ENCODE measurements at places on chromosomes 4 and X.

DNA sequence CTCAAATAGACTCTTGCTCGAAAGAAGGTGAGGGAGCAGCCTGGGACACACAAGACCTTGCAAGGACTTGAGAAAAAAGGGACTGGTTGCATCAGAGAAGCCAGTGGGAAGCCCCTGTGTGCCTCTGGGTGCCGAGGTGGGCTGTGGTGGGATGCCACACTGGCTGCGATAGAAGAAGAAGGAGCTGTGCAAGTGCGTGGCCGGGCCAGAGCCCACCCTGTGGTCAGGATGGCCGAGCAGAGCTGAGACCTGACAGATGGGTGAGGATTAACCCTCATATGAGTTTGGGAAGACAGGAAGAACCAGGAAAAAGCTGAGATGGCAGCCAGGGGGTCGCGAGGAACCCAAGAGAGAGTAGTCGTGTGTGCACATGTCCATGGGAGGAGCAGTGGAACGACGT lies 44.6 kb upstream of the HGFAC start:
- no peaks in the 10 kb centered on the region for H3K36me3 ChIP-seq
- peaks cover 14% of the 10 kb centered on the region for H3K4me1 ChIP-seq
- H3K27me3 ChIP-seq, result no peaks in the 10 kb centered on the region
- DNase-seq, result no peak

GRCh38 chrX:65985922-65986588 lies 53.8 kb downstream of the VSIG4 start:
- H3K27me3 ChIP-seq, result no peaks in the 10 kb centered on the region
- no peak overlapping the region for H3K27ac ChIP-seq
- no peak overlapping the region for H3K4me3 ChIP-seq
- H3K4me1 ChIP-seq, result no peaks in the 10 kb centered on the region
- no peak for DNase-seq

DNA sequence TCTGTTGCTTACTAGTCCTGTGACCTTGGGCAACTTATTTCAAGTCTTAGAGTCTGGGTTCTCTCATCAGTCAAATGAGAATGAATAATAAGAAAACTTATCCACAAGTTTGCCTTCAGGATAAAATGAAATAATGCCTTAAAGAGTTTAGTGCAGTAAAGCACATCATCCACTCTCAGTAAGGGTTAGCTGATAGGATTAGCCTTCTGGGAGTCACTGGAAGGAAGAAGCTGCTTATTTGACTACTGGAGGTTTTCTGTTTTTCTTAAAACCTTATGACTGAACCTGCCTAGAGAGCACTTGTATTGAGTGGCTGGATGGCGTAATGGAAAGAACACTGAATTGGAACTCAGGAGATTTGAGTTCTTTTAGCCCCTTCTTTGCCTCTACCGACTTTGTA lies 1.8 kb downstream of the RNF128 start:
- no peak for DNase-seq
- H3K4me1 ChIP-seq, result no peaks in the 10 kb centered on the region
- H3K27ac ChIP-seq, result no peak overlapping the region
- no peak overlapping the region for H3K4me3 ChIP-seq
- H3K27me3 ChIP-seq, result no peaks in the 10 kb centered on the region

DNA sequence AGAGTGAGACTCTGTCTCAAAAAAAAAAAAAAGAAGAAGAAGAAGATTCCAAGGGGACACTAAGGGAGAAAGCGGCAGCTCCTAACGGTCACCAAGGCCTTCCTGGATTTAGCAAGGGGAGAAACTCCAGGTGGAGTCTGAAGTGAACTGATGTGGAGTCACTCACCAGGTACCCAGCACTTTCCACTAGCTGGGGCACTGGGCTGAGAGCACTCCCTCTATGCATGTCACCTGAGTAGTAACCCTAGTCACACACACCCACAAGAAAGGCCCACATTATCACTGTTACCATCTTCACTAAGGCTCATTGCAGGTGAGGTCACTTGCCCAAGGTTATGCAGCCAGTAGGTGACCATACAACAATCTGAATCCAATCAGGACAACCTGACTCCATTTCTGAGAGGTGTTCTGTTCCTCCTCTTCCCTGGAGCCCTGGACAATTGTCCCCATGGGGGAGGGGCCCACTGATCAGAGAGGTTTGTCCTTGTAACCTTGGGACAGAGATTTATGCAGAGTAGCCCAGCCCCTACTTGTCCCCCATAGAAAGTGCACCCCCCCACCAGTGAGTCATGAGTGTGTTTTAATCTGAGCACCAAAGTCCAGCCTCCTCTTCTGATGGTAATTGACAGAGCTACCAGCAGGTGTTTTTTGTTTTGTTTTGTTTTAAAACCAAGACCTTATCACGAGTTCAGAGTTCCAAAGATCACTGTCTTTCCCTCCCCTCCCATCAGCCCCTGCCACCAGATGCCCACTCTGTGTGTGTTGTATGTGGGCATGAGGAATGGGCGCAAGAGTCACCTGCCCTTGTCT lies 5.9 kb upstream of the SASH3 start:
- no peaks in the 10 kb centered on the region for H3K27me3 ChIP-seq
- no peaks in the 10 kb centered on the region for H3K36me3 ChIP-seq
- no peak overlapping the region for H3K4me3 ChIP-seq
- no peaks in the 10 kb centered on the region for H3K4me1 ChIP-seq

GRCh38 chr4:105139646-105140045 lies 7.0 kb upstream of the TET2 start:
- H3K4me1 ChIP-seq, result no peaks in the 10 kb centered on the region
- no peak overlapping the region for H3K27ac ChIP-seq

GRCh38 chrX:99078301-99078700 lies 1331.8 kb downstream of the PCDH19 start:
- H3K4me3 ChIP-seq, result no peak overlapping the region
- no peak for DNase-seq
- H3K27ac ChIP-seq, result no peak overlapping the region
- no peaks in the 10 kb centered on the region for H3K27me3 ChIP-seq
- no peaks in the 10 kb centered on the region for H3K4me1 ChIP-seq

DNA sequence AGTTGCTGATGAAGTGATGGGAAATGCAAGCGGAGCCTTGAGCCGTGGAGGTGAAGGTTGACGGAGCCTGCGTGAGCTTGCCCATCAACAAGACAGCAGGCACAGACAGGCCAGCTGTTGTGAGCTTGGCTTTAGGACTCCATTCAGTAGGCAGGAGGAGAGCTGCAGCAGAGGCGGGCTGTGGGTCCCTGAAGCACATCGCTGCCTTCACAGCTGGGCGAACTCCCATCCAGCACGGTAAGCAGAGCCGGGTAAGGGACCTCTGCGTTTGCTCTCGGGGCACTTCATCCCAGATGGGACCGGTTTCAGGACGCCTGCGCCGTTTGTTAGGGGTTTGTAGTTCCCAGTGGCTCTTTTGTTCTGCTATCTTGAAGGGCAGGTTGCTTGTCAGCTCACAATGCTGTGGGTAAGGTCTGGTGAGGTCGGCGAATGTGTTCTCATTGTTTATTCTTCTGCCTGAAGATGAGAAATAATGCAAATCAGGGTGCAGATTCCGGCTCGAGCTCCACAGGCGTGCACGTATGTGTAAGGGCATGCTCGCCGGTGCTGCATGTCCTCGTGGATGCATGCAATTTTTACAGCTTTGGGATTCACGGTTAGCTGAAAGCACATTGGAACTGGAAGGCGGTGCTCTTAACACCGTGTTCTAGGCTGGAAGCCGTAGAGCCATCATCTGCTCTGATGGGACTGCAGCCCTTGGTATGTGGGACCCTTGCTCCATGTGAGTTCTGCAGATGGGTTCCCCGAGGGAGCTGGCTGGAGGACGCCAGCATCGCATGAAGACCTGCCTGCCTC lies 54.6 kb upstream of the CLDN34 start:
- no peaks in the 10 kb centered on the region for H3K4me1 ChIP-seq
- no peak overlapping the region for H3K4me3 ChIP-seq
- no peak overlapping the region for H3K27ac ChIP-seq
- no peak for DNase-seq

GRCh38 chr4:7266525-7267292 lies 74.4 kb downstream of the SORCS2 start:
- peaks cover 14% of the 10 kb centered on the region for H3K27me3 ChIP-seq
- H3K4me3 ChIP-seq, result no peak overlapping the region
- no peaks in the 10 kb centered on the region for H3K36me3 ChIP-seq
